HuH-7.5 (cell line): ENCODE measurements at places on chromosomes 2 and 18.
A peak's percentile ranks its signal among the peaks of the same experiment; 100 is the strongest.

GRCh38 chr18:58863539-58864145 is 1.0 kb upstream of the ZNF532 start:
- peak; percentile 65 for DNase-seq

DNA sequence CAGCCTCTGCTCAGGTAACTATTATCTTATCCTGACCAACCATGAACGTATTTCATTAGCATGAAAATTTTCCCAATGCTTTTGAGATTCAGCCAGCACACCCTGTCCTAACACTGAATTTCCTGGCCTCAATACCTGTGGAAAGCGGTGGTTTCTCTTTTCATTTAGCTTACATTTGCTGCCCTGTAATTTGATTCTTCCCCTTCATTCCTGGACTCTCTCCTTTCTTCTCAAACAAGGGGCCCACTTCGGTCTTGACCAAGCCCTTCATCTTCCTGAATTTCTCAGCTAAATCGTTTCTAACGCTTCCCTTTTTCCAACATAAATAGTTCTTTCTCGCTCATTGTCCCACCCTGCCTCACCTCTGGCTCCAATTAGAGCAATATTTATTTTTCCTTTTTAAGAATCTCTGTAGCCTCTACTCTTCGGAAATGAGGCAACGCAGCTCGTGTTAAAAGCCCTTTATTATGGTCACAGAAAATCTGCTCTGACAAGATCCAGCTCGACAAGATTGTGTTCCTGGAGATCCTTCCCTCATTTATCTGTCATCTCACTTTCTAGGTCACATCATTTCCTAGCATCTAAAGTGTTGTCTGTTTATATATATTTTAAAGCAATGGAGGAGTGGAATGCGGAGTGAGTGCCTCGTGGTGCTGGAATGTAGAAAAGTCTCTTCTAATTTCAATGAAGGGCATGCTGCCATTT is 49.5 kb upstream of the BCL11A start:
- no peak for DNase-seq

GRCh38 chr2:236670235-236670620 is 100.6 kb downstream of the ACKR3 start:
- DNase-seq = no peak

GRCh38 chr2:14915983-14916382 is 283.5 kb downstream of the LRATD1 start:
- no peak for DNase-seq

GRCh38 chr18:8681196-8681595 is 24.2 kb upstream of the MTCL1 start:
- no peak for DNase-seq

- no peak for DNase-seq
Observed at GRCh38 chr18:1050012-1050657, 145.5 kb downstream of the ADCYAP1 start.

GRCh38 chr2:72077702-72078169 is 69.9 kb downstream of the CYP26B1 start:
- DNase-seq = peak; percentile 53
